ENCODE measurements at places on chromosomes 13 and 19.

- DNase-seq, result no peak
Measured at GRCh38 chr19:15114153-15114540, 6.9 kb downstream of the SYDE1 start.

- DNase-seq, result no peak
Measured at GRCh38 chr13:25001476-25002206, 94.3 kb upstream of the PABPC3 start.

DNA sequence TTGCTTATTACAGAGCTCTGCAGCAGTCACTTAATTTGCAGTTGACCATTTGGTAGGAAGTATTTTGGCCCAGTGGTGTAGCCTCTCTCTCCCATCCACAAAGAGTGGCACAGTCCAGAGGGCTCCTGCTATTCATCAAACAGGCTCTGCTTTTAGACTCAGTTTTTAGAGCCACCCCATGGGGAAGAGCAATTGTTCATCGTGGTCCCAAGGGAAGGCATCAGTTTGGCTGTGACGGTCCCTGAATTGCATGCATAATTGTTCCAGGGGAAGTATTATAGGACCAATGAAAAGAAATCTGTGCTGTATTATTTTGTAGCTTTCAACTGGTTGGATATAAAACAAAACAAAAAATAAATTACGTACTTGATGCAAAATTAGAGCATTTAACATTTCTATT, 799.0 kb downstream of the DACH1 start:
- DNase-seq, result no peak

DNA sequence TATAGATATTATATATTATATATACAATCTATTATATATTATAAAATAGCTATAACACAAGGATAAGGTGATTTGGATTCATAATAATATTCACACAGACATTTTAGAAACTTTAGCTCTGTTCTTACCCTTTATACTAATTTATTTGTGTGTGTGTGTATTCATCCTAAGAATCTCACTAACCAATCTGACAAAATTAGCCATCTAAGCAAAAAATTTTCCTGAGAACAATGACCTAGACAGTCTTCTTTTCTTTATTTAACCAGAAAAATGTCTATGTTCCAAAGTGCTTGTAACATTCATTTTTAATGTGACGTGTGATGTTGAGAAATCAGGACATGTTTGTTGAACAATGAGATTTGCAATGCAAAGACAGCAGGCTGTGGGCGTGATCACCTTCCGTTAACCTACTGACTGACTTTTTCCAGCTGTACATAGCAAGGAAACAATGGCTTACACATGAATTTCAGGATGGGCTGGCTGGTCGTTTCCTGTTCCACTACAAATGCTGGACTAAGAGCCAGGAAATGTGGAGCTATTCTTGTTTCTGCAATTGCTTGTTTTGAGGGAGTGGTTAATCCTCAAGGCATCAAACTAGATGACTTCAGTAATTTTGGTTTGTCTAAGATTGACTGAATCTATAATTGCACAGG, 634.6 kb upstream of the ARGLU1 start:
- peak; percentile 71 for DNase-seq

GRCh38 chr13:19591864-19592263, 30.5 kb upstream of the TPTE2 start:
- no peak for DNase-seq

DNA sequence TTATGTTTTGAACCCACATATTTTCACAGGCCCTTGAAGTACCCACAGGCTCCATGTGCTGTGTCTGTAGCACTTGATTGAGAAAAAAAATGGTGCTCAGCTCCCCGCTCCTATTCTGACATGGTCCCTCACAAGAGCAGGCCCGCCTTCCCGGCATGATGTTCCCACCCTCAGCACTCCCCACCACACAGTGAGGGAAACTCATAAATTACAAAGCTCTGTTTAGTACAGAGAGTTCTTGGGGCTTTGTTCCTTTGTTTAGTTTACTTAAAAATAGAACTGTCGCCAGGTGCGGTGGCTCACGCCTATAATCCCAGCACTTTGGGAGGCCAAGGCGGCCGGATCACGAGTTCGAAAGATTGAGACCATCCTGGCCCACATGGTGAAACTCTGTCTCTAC, 25.9 kb upstream of the ABCC4 start:
- DNase-seq, result no peak

GRCh38 chr19:49210108-49210900, 52.7 kb downstream of the TRPM4 start:
- peak; percentile 70 for DNase-seq

DNA sequence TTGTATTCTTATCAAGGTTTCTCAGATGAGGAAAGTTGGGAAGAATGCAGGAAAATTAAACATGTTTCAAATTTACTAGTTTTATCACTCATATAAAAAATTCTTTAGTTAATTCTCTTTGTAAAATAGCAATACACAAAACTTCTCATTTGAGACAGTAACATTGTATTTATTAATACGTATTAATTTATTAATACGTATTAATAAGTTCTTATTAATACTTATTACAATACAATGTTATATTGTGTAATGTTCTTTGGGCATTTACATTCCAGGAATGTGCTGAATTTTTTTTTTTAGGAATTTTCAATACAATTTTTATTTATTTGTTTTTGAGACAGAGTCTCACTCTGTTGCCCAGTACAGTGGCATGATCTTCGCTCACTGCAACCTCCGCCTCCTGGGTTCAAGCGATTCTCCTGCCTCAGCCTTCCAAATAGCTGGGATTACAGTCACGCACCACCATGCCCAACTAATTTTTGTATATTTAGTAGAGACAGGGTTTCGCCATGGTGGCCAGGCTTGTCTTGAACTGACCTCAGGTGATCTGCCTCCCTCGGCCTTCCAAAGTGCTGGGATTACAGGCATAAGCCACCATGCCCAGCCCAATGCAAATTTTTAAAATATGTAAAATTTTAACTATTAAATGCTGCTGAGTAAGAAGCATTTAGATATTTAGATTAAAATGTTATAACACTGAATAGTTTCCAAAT, 31.6 kb downstream of the MBNL2 start:
- no peak for DNase-seq

All from muscle of back (tissue), 13 donors.